ENCODE measurements at places on chromosomes 3 and 15.

GRCh38 chr15:101342056-101342455 is 47.0 kb upstream of the SNRPA1 start:
- DNase-seq, result no peak

DNA sequence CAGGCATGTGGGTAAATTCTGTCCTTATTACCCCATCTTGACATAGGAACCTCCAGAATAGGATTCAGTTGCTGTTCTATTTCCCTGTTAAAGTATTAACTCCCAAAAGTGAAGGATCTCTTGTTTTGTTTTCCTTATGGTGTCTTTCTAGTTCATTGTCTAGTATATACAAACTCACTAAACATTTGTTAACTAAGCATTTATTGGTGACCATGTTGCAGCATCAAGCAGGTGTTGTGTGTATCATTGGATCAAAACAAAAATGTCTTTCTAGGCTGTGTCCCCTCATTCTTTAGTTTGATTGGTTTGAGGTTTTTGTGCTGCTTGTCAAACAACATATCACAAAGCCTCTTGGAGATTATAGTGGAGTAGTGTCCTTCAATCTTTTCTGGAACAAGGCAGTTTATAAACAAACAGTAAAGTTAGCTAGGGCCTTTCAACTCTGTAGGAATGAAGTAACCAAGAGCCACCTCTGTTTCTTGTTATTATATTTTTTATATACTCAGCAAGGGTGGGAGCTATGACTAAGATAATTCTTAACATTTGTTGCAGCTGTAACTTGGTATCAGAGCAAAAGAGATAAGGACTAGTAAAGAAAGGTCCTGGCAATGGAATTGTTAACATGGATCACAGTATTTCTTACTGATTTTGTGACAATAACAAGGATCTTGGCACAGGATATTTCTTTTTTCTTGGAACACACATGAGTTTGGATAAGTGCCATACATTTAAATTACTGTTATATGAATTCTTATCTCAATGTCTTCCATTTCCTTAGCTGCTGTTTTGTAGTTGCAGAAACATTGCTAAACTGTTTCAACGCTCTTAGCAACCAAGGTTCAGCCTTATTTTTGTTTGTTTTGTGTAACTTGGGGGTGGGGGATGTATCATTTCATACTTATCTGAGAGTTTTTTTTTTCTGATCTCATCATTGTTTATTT is 49.3 kb downstream of the TMOD3 start:
- DNase-seq, result no peak

- no peak for DNase-seq
These were observed 19.0 kb downstream of the SMAD6 start for GRCh38 chr15:66721020-66721419.

DNA sequence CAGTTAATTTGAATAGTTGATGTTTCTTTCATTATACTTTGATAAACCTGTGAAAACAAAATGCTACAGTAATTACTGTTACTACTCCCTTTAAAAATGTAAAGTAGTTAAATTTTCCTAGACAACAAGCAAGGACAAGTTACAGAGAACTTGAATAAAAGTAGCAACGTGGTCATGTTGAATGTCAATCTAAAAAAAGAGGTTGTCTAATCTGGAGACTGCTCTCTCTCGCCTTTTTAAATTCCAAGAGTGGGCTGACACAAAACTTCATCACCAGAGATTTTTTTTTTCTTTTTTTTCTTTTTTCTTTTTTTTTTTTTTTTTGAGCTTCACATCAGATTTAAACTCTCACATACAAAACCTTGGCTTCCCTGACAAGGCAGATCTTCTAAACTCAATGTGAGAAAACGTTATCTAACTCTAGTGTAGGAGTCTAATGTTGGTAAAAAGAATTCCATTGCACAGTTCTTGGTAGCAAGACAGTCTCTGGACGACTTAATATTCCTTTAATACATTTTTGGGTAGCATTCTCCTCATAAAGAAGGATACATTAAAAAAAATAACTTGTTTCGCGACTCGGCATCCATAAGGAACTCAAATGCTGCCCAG is 4.1 kb downstream of the FOXP1 start:
- DNase-seq, result no peak

DNA sequence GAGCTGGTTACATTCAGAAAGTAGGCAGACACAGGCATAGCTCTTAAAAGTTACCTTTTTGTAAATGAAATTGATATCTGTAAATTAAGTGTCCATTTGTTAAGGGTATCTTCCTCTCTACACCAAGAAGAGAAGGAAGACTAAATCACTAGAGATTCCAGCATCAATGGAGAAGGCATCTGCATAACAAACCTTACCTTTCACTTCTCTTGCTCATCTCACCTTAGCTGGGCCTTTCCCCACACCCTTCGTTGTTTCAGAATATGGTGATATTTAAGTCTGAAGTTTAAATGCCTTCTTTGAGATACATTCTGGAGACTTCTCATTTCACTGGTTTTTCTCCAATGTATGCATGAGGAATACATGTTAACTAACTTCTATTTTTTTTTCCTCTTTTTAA is 54.5 kb upstream of the TGFBR2 start:
- no peak for DNase-seq

GRCh38 chr3:30474371-30474770 is 132.0 kb upstream of the TGFBR2 start:
- DNase-seq, result no peak

DNA sequence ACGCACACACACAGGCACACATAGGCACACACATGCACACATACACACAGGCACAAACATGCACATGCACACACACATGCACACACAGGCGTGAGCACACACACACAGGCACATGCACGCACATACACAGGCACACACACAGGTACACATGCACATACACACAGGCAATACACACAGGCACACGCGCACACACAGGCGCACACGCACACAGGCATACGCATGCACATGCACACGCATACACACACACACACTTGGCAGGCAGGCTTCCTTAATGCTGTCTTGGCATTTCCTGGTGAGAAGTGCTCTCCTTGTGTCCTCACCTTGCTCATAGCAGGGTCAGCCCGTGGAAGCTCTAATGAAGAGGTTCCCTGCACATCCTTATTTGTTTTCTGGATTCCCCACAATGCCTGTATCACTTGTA is 8.4 kb upstream of the SLCO2A1 start:
- DNase-seq, result no peak

- DNase-seq, result no peak
These were observed 23.9 kb downstream of the SLC35A5 start for GRCh38 chr3:112585782-112586181.

DNA sequence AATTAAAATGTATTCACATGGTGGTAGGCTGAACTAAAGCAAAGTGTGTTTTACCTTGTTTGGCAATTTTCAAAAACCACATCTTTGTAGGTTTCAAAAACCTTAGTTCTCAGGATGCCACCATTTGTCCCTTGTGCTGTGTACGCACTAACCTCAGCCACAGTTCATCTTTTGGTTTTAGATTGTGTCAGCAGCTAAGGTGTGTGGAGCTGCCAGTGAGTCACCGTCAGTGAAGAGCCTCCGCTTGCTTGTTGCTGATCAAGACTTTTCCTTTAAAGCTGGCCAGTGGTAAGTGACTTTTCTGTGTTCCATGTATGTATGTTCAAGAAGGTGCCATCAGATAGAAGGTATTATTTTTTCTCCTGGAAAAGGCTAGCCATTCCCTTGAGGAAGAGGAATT is 21.1 kb downstream of the OXNAD1 start:
- DNase-seq, result no peak

GRCh38 chr3:76402926-76403325 is 617.6 kb upstream of the ZNF717 start:
- no peak for DNase-seq

DNA sequence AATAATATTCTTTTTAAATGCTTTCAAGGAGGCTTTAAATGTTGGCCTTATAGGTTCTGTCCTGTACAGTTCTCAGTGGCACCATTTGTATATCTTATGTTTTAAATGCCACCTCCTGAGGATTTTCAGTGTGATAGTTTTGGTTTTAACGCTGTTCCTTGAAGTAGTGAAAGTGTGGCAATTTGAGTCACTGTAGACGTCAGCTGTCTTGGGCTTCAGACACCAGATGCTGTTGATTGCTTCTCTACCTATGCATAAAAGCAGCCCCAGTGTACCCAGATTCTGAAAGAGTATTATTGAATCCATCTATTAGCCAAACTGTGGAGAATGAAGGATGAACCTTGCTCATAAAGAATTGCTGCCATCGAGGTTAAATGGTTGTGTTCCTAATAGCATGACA is 316.8 kb upstream of the GBE1 start:
- no peak for DNase-seq

DNA sequence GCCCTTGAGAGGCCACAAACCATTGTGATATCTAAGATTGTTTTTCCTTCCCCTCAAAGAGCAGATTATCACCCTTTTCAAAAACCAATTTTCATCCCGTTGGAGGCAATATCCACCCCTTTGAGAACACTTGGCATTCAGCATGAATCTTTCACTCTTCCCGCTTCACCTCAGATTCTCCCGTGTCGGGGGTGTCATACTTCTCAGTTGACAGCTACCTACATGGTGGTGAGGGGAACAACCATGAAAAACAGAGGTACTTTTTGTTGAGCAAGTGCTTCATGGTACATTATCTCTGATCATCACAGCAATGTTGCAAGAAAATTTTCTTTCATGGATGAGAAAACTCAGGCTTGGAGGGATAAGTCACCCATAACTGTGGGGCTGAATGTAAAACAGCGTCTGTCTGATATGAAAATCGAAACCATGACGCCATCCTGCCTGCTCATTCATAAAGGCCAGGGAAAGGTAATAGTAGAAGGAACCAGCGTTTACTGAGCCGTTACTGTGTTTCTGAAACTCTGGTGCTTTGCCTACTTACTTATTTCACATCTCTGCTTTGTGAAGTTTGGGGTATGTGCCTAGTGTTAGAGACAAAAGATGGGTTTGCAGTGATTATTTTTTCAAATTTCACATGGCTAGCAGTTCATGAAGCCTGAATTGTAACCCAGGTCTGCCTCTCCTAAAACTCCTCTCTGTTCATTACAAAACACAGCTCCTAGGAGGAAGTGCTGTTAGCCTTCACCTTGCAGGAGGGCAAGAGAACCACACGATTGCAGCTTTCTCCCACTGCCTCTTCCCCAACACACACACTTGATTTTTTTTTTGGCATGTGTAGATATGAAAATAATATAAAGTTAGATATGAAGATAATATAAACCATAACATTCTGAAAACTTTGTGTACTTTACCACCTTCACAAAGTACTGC is 35.4 kb downstream of the SV2B start:
- DNase-seq, result no peak

GRCh38 chr15:45849136-45849535 is 214.3 kb downstream of the SQOR start:
- no peak for DNase-seq

DNA sequence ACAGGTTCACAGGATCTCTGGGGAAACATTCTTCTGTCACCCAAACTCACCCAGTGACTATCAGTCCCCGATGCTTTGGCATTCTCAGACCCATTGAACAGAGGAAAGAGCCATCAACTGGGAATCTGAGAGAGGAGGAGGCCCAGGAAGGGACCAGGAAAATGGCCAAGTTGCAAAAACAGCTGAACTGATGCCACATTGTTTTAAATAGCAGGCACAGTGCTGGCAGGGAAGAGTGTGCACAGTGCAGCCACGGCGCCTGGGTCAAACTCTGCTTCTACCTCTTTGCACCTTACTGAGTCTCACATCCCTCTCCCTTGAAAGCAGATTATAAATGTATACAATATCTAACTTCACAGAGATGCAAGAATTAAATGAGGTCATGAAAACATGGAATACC is 66.4 kb downstream of the SRGAP3 start:
- DNase-seq, result no peak

DNA sequence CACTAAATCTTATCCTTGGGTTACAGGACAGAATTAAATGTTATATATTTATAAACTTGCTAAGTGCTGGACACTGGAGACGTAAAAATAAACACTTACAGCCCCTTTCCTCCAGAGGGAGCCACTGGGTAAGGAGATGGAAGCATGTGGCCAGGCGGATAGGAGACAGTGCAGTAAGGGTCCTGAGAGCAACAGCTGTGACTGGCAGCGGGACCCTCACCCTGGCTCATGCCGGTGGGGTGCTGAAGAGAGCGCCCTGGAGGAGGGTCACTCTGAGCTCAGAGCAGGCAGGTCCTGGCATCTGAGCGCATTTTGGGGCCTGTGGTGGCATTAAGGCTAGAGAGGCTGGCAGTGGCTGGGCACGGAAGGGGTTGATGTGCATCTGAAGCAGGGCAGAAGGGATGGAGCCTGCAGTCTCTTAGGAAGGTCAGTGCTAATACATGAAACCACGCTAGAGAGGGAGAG is 16.0 kb downstream of the SEC61A1 start:
- no peak for DNase-seq

Measured in NCI-H524 treated with DMSO at 0.1 percent for 48 hours (cell line).